ENCODE measurements at places on chromosomes 1 and 21.
A peak's percentile ranks its signal among the peaks of the same experiment; 100 is the strongest.

- DNase-seq = peak; percentile 20
Measured at GRCh38 chr1:246709835-246710234, 14.4 kb upstream of the SCCPDH start.

- DNase-seq = peak; percentile 72
Measured at GRCh38 chr1:8439015-8439702, 121.2 kb downstream of the SLC45A1 start.

DNA sequence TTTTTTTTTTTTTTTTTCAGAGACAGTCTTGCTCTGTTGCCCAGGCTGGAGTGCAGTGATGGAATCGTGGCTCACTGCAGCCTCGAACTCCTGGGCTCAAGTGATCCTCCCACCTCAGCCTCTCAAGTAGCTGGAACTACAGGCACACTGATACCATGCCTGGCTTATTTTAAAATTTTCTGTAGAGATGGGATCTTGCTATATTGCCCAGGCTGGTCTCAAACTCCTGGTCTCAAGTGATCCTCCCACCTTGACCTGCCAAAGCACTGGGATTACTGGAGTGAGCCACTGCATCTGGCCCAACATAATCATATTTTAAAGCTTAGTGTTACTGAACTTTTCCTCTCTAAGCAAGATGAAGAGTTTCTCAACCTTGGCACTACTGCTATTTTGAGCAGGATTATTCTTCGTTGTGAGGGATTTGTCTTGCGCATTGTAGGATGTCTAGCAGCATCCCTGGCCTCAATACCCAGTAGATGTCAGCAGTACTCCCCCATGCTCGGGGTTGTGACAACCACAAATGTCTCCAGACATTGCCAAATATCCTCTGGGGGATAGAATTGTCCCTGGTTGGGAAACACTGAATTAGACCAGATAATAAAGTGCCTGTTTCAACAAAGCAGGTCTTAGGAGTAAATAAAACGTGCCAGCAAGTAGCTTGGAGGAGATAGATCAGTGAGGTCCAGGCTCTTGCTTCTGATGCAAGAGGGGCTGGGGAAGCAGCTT lies 15.1 kb upstream of the THRAP3 start:
- DNase-seq = no peak

- DNase-seq = no peak
Measured at GRCh38 chr1:41955461-41956159, 36.9 kb upstream of the HIVEP3 start.

DNA sequence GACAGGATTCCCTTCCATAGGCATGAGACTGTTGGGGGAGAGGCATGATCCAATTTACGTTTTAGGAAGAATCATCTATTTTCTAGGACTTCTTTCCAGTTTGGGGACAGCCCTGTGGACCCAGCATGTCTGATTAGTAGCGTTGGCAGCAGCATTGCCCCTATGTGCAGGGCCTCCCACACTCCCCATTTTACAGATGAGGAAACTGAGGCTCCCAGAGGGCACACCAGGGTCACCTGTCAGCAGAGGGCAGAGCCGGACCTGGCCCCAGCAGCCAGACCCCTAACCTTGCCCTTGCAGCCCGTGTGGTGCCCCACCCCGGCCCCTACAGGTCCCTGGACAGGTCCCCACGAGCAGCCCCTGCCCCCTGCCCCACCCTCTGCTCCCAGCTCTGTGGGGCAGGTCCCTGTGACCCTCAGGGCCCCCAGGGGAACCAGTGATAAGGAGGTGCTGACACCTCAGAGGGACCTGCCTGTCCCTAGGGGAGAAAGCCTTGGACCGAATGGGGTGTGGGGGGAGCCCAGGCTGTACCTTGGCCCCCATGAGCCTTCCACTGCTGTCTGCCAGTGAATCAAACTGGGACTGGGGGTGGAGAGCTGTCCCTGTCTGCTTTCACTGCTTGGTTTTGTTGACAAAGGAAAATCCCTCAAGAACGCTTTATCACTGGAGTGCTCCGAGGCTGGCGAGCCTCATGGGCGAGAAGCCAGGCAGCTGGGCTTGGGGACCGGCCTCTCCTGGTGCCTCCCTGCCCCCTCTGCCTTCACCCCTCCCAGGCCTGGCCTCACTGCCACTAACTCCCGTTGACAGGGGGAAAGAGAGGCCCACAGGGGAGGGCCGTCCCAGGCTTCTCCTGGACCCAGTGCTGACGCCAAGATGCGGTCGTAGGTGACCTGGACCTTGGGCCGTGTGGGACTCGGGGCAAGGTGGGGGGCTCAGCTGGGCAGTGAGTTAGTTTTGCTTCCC lies 39.4 kb upstream of the CCDC27 start:
- no peak for DNase-seq

DNA sequence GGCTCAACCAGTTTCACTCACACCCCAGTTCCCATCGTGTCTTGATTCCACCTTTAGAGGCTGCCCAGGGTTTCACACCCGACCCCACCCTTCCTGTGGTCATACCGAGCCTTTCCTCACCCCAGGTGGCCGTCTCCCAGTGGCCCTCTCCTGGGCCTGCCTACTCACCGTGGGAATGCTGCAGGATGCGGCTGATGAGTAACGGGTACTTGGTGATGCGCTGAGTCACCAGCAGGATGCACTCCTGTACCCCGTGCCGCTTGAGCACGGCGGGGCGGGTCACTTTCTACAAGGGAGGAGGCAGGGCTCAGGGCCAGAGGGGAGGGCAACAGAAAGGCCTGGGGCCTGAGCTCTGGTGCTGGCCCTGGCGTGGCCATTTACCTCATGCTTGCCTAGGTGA lies 16.4 kb downstream of the ARHGEF2 start:
- peak; percentile 86 for DNase-seq

- DNase-seq = peak; percentile 26
Measured at GRCh38 chr1:38046333-38046883, at the start of gene POU3F1. POU3F1 (minus strand) TSS chr1:38046793; CDS start chr1:38046743, 50 bp downstream.

- no peak for DNase-seq
Measured at GRCh38 chr1:81499487-81499886, 301.2 kb upstream of the ADGRL2 start.

GRCh38 chr1:201328576-201328975 lies 45.3 kb downstream of the PKP1 start:
- DNase-seq = no peak

GRCh38 chr1:201944639-201945038 lies 1.7 kb downstream of the LMOD1 start:
- no peak for DNase-seq

- DNase-seq = no peak
Measured at GRCh38 chr1:179036844-179037465, 11.3 kb downstream of the FAM20B start.

- no peak for DNase-seq
Measured at GRCh38 chr1:175866776-175867175, 123.4 kb upstream of the TNR start.

GRCh38 chr1:156904187-156904959 lies 10.9 kb downstream of the PEAR1 start:
- no peak for DNase-seq
